ENCODE measurements at places on chromosomes 11 and 22. TPM values are rescaled to one million over a fixed set of nuclear protein-coding genes. Genes with fewer than 3 reads are reported as not detected.

Gene TTC36
- not detected for total RNA-seq

DNA sequence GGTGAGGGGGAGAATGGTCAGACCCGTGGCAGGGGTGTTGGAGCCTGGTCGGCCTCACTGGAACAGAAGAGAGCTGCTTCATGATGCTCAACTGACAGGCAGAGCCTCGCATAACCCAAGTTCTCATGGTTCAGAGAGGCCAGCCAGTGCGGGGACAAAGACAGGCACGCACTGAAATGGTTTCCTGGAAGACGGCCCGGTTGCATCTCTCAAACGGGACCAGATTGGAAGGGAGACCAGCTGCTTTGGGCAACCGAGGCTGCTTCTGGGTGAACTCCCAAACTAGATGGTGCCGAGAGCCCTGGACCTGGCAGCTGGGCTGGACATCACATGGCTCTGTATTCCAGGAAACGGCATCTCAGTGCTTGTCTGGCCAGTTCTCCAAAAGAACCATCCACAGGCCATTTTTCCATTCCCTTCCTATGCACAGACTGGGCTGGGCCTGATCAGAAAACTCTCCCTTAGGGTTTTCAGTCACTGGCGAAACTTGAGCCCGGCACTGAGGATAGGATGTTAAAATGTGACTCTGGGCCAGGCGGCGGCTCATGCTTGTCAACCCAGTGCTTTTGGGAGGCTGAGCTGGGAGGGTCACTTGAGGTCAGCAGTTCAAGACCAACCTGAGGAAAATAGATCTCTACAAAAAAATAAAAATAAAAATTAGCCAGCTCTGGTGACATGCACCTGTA is 80.1 kb upstream of the PRODH start:
- no peaks in the 10 kb centered on the region for H3K4me1 ChIP-seq
- no peak overlapping the region for H3K27ac ChIP-seq
- no peaks in the 10 kb centered on the region for H3K36me3 ChIP-seq
- no peak for DNase-seq
- no peak overlapping the region for H3K4me3 ChIP-seq
- no peaks in the 10 kb centered on the region for H3K27me3 ChIP-seq

GRCh38 chr11:57144531-57145320 is 37.0 kb upstream of the LRRC55 start:
- no peak overlapping the region for H3K27ac ChIP-seq
- no peak for DNase-seq
- no peaks in the 10 kb centered on the region for H3K4me1 ChIP-seq
- no peak overlapping the region for H3K4me3 ChIP-seq
- H3K36me3 ChIP-seq, result no peaks in the 10 kb centered on the region

Gene LGR4
- 45.6 TPM for total RNA-seq

Gene BIRC3
- total RNA-seq, result 5.6 TPM

- no peaks in the 10 kb centered on the region for H3K27me3 ChIP-seq
- DNase-seq, result no peak
- no peaks in the 10 kb centered on the region for H3K4me1 ChIP-seq
Measured at GRCh38 chr11:106457727-106458126, 380.3 kb downstream of the AASDHPPT start.

GRCh38 chr11:128711136-128711535 is 17.3 kb downstream of the FLI1 start:
- H3K4me1 ChIP-seq, result peaks cover 3% of the 10 kb centered on the region
- H3K36me3 ChIP-seq, result no peaks in the 10 kb centered on the region
- DNase-seq, result no peak
- no peaks in the 10 kb centered on the region for H3K27me3 ChIP-seq

DNA sequence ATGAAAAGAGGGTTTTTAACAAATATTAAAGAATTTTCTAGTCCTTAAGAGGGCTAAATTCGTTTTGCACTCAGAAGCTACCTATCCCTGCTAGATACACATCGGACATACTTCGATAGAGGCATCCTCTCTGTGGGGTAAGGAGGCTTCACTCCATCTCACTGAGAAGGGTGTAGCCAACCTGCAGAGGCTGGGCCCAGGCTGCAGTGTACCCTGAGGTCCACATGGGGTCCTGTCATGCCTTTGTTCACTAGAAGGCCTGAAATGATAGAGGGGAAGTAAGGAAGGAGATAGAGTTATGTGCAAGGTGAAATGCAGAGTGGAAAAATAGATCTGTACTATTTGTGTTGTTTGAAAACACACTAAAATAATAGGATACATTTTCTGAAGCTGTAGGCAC is 45.6 kb downstream of the IGSF9B start:
- H3K4me1 ChIP-seq, result no peaks in the 10 kb centered on the region
- H3K36me3 ChIP-seq, result no peaks in the 10 kb centered on the region
- DNase-seq, result no peak
- no peak overlapping the region for H3K27ac ChIP-seq
- H3K4me3 ChIP-seq, result no peak overlapping the region

DNA sequence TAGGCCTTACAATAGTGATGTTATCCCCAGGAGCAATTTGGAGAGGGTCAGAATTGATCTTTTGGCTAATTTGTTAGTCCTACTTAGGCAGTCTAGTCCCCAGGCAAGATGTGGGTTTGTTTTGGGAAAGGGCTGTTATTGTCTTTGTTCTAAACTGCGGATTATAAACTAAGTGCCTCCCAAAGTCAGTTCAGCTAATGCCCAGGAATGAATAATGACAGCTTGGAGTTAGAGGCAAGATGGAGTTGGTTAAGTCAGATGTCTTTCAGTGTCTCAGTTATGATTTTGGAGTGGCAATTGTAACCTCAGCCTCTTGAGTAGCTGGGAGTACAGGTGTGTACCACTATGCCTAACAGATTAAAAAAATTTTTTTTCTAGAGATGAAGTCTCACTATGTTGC is 7.3 kb upstream of the CLNS1A start:
- H3K36me3 ChIP-seq, result no peaks in the 10 kb centered on the region
- H3K27ac ChIP-seq, result no peak overlapping the region
- H3K4me1 ChIP-seq, result no peaks in the 10 kb centered on the region
- H3K4me3 ChIP-seq, result no peak overlapping the region
- no peaks in the 10 kb centered on the region for H3K27me3 ChIP-seq

DNA sequence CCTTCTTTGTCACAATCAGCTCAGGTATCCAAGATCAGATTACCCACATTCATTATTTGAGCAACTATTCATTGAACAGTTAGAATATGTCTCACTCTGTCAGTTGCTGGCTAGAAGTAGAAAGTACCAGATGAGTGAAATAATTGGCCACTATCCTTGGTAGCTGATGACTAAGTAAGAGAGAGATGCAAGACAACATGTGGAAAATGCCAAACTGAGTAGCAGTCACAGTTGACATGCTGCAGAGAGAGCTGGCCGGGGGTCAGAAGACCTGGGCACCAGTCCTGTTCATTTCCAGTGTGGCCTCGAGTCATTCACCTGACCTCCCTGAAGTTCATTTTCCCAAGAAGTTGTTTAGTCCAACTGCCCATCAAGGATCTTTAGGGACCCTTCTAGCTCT is 22.5 kb upstream of the SMIM35 start:
- no peak overlapping the region for H3K27ac ChIP-seq
- no peaks in the 10 kb centered on the region for H3K27me3 ChIP-seq
- peaks cover 89% of the 10 kb centered on the region for H3K36me3 ChIP-seq
- DNase-seq, result no peak

GRCh38 chr11:98568013-98568412 is 452.7 kb upstream of the CNTN5 start:
- H3K4me1 ChIP-seq, result no peaks in the 10 kb centered on the region
- no peak overlapping the region for H3K4me3 ChIP-seq
- no peaks in the 10 kb centered on the region for H3K36me3 ChIP-seq
- DNase-seq, result no peak

DNA sequence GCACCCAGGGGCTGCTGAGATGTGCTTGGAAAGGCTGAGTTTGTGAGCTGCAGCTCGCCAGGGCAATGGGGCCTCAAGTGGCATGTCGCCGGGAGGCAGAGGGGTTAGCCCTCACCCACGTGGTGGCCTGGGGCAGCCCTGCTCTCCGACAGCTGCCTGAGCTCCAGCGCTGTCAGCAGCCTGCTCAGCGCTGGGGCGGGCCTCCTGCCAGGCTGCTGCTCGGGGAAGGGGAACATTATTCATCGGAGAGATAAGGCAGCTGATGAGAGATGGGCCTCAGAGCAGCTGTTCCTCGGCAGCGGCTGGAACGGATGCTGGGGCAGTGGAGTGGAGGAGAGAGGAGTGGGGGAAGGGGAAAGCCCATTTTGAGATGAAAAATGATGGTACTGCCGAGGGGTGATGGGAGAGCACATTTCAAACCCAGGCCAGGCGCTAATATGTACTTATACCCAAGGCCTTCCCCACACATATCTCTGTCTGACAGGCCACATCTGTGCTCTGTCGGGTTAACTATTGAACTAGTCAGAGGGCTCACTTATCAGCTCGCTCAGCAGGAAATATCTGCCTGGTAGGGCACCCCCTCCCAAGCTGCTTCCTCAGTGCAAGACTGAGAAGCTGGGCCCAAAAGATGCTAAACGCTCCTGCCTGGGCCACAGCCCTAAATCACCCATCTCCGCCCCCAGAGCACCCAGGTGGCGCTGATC is 79.5 kb downstream of the TIMP3 start:
- H3K4me1 ChIP-seq, result peaks cover 19% of the 10 kb centered on the region
- H3K36me3 ChIP-seq, result no peaks in the 10 kb centered on the region
- no peaks in the 10 kb centered on the region for H3K27me3 ChIP-seq

DNA sequence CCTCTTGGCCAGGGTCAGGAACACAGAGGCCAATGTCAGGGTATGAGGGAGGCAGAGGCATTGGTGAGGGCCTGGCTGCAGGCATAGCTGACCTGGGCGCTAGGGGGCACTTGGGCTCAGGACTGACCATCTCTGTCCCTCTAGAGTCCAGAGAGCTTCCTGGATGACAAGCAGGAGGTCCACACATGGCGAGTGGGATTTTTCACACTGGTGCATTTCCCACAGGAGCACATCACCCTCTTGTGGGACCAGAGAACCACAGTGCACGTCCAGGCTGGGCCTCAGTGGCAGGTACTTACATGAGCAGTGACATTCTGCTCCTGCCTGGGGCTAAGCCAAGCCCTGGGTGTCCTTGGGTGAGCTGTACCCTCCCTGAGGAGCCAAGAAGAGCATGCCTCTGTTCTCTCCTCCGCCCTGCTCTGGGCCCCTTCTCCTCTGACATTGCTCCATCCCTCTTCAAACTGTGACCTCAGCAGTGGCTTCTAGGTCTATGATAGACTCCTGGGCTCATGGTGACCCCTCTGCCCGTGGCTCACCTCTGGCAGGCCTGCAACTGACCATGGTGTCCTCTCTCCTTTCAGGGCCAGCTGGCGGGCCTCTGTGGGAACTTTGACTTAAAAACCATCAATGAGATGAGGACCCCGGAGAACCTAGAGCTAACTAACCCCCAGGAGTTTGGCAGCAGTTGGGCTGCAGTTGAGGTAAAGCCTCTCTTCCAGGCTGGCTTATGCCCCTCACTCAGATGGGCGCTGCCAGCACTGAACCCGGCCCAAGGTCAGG is 46.6 kb downstream of the OTOG start:
- H3K27ac ChIP-seq, result no peak overlapping the region
- DNase-seq, result no peak
- H3K36me3 ChIP-seq, result no peaks in the 10 kb centered on the region
